ENCODE measurements at places on chromosomes 6 and 20.

GRCh38 chr20:37948956-37949355 lies 46.0 kb downstream of the VSTM2L start:
- DNase-seq, result no peak

- DNase-seq, result no peak
Observed at GRCh38 chr6:142013287-142013686, 119.4 kb upstream of the GJE1 start.

GRCh38 chr6:136952714-136953260 lies 30.7 kb downstream of the SLC35D3 start:
- DNase-seq, result no peak

- DNase-seq, result no peak
Observed at GRCh38 chr20:14947946-14948345, 610.5 kb upstream of the FLRT3 start.

GRCh38 chr6:158642097-158642601 lies 2.4 kb downstream of the DYNLT1 start:
- DNase-seq, result no peak

GRCh38 chr6:132218059-132218696 lies 183.1 kb downstream of the MOXD1 start:
- no peak for DNase-seq

- DNase-seq, result no peak
Observed at GRCh38 chr6:42335896-42336295, 115.8 kb downstream of the TRERF1 start.

DNA sequence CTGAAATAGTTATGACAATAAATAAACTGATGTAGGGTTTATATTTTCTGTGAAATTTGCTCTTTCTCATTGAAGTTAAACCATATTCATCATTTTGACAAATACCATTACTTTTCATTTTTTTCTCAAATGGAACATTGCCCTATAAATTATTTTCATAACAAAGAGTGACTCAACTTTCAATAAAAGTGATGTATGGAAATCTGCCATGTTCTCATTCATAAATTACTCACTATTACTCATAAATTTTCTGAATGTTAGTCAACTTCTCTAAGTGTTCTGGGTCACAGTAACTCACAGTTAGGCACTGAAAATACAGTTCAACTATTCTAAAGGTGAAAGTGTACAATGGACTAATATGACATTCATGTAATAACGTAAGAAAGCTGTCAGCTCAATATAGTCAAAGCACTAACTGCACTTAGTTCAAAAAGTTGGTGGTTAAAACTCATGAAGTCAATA lies 19.0 kb upstream of the STX11 start:
- DNase-seq, result no peak

DNA sequence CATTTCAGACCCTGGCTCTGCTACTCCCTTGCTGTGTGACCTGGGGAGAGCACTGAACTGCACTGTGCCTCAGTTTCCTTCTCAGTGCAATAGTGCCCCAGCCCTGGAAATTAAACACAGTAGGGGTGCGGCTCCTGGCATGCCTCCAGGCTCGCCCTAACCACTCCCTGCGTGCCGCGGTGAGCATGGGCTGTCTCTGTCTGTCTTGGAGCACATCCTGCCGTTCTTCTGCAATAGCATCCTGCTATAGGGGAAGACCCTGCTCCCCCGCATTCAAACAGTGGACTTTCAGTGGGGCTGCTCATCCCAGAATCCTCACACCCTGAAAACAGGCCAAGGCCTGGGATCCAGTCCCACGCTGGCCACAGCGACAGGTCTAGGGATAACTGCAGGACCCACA lies 129.5 kb downstream of the FOXC1 start:
- DNase-seq, result no peak

GRCh38 chr6:45630801-45631200 lies 253.1 kb upstream of the SUPT3H start:
- no peak for DNase-seq

DNA sequence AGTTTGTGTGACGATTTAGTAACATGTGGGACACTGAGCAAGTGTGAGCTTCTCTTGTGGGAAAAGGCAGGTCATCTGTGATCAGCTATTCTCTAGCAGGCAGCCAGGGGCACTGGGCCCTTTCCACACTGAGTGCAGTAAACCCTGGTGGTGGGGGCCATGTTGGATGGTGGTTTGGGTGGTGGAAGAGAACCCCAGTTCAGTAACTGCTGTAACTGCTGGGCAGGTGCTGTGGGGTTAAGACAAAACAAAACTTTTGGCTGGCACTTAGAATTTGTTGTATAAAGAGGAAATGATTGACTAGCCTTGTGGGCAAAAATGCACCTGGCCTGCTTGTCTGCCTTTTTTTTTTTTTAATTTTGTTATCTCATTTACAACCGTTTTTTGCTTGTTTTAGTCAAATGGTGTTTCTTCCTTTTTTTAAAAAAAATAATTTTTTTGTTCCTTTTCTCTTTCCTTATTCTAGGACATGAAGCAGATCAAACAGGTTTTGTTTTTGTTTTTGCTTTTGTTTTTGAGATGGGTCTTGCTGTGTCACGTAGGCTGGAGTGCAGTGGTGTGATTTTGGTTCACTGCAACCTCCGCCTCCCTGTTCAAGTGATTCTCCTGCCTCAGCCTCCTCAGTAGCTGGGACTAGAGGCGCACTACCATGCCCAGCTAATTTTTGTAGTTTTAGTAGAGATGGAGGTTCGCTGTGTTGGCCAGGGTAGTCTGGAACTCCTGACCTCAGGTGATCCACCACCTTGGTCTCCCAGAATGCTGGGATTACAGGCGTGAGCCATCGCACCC lies 59.8 kb downstream of the IGF2R start:
- DNase-seq, result no peak

- no peak for DNase-seq
Observed at GRCh38 chr6:150710236-150710635, 110.6 kb downstream of the PLEKHG1 start.

GRCh38 chr6:163712981-163713380 lies 298.5 kb downstream of the QKI start:
- DNase-seq, result no peak

GRCh38 chr6:162177746-162178145 lies 549.8 kb downstream of the PRKN start:
- DNase-seq, result no peak

DNA sequence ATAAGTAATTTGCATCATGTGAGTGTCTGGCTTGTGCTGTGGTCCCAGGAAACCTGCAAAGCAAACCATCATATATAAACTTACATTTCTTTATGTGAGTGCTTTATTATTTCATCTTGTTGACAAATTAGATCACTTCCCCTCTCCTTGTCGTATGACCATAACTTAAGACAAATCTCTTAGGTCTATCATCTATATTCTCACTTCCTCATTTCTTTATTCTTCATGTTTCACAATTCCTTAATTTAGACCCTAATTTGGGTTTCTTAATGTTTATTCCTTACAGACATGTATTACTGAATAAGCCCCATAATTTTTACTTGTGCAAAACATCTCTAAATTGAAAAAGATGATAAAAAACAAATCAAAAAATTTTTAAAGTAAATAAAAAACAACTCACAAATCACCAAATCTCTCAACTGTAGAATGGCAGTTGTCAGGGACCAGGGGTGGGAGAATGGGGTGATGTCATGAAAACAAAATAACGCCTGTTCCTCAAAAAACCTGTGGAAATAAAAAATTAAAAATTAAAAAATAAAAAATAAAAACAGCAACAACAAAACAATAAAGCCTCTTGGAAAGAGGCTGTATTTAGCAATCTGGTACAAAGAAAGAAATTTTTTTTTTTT lies 49.5 kb upstream of the FBXO30 start:
- DNase-seq, result no peak

DNA sequence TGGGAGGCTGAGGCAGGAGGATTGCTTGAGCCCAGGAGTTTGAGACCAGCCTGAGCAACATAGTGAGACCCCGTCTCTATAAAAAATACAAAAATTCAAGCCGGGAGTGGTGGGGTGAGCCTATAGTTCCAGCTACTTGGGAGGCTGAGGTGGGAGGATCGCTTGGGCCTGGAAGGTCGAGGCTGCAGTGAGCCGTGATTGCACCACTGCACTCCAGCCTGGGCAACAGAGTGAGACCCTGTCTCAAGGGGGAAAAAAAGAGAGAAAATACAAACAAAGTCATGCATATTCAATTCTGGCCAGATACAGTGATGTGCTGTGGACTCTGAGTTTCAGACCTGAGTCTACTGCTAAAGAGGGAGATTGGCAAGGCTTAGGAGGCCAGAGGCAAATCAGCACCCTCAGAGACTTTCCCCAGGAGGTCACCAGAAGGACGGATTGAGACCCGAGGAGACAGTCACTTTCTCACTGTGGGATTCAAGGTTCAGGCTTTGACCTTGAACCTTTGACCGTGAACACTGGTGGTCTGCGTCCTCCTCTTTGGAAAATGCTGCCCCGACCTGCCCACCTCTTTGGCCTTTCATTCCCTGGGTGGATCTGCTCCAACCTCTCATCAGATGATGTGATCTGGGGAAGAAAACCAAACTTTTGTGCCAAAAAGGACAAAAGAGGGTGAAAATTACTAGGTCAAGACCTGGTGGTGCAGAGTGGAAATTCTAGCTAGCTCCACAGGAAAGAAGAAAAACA lies 31.2 kb downstream of the TGM2 start:
- no peak for DNase-seq

DNA sequence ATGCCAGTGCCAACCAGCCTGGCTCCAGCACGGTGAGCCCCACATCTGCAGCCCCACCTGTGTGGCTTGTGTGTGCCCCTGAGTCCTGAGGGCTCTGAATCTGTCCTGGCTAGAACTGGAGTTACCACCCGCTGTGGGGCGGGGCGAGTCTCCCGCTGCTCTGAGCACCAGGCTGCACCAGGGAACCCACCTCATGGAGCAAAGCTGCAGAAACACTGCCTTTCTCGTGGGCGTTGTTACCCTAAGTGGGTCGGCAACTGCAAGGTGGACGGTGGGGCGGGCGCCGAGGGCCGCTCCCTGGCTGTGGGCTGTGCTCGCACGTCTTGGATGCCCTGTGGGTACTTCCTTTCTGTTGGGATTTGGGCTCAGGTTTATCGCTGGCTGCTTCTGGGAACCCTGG lies 12.7 kb upstream of the ZBTB46 start:
- no peak for DNase-seq

DNA sequence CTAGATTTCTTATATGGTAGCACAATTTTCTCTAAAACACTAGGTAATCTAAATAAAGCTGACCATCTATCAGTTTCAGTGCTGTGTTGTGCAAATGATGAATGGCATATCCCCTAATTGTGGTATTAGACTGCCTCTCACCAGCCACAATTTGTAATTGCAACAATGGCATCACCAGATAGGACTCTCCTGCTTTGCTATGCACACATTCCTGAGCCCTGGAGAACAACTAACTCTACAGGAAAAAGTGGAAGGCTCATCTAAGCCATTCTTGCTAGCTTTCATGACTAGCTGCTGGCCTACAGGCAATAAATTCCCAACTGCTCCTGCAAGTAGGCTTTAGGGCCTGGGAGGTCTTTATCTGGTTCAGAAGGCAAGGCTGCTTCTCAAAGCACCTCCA lies 974.1 kb downstream of the EYS start:
- DNase-seq, result no peak

DNA sequence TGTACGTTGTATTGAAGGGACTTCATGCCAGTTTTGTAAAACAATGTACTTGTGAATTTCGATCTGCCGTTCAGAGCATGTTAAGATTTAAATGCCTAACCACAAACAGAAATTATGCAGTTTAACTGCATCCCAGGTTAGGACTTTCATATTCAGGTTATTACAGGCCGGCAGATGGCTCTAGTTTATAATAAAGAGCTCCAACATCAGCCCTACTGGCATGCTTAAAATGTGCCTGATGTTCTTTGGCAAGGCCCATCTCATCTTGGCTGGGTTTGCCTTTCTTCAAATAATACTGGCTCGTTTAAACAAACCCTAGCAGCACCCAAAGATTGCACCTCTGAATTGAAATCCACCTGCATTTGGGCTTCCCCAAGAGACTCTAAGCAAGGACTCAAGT lies 169.3 kb upstream of the RIN2 start:
- no peak for DNase-seq

DNA sequence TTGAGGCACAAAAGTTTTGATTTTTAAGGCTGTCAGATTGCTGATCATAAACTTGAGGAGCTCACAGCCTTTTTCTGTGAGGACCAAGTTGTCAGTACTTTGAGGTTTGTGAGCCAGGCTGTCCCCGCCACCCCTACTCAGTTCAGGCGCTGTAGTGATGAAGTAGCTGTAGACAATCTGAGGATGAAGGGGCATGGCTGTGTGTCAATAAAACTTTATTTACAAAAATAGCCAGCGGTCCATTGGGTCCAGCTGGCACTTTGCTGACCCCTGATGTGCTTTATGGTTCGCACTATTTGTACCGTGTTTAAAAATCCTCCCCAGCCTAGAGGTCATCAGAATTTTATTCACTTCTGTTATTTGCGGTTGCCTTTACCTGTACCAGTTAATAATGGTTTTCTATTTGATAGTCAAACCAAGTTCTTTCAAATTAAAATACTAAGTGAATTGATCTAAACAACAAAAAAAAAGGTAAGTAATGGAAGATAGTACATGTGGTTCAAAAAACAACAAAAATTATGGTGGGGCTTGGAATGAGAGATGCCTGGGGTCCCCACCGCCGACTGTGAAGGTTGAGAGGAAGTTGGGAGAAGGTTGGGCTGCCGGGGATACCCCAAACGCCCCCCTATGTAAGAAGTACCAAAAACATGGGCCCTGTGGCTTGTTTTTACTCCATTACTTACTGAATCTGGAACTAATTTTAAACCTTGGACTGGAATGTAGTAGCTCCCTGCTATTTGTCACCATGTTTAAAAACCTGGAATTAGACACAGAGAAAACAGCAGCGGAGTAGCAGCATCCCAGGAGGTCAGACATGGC lies 123.6 kb downstream of the SYCP2 start:
- no peak for DNase-seq

DNA sequence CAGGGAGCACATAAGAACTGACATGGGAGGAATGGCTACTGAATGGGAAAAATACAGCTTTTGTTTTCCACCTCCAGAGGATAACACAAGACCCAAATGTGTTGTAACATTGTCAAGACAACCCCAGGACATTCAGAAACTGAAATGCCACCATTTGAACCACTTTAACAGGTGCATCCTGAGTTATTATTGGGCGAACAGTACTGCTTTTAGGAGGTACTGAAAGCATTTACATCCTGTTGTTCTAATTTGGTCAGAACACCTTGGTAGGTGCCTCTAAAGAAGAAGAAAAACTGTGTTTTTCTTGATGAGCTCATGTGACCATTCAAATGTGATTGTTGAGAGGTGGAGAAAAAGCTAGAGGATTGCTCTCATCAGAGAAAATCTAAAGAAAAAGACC lies 6.4 kb upstream of the TXNDC5 start:
- no peak for DNase-seq

- no peak for DNase-seq
Observed at GRCh38 chr6:44062105-44062770, 65.0 kb downstream of the MRPL14 start.

GRCh38 chr6:8277769-8278168 lies 157.6 kb downstream of the SLC35B3 start:
- no peak for DNase-seq

GRCh38 chr20:16111172-16111832 lies 461.9 kb downstream of the KIF16B start:
- DNase-seq, result no peak

DNA sequence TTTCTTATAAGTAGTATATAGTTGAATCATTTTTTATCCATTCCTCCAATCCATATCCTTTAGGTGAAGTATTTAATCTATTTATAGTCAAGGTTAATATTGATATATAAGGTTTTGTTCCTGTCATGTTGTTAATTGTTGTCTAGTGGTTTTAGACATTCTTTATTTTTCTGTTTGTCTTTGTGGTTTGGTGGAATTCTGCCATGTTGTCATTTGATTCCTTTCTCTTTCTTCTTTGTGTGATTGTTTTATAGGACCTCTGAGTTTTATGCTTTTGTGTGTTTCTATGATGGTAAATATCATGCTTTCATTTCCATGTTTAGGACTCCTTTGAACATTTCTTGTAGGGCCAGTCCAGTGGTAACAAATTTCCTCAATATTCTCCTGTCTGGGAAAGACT lies 450.3 kb upstream of the BTBD3 start:
- no peak for DNase-seq
